ENCODE measurements at places on chromosomes 7 and 10.
A peak's percentile ranks its signal among the peaks of the same experiment; 100 is the strongest.

GRCh38 chr7:47796347-47796746 is 151.9 kb downstream of the PKD1L1 start:
- no peak for DNase-seq

DNA sequence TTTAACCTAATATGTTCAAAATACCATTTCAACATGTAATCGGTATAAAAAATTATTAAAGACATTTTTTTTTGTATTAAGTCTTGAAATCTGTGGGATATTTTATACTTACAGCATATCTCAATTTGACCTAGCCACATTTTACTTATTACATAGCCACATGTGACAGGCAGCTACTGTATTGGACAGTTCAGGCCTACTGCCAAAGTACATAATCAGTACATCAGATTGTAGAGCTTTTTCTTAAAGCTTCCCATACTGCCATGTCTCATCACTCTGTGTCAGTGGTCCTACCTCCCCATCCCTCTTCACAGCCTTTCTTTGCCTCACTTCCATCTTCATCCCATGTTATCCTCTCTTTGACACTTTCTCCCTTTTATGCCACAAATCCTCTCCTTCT is 43.0 kb downstream of the LOXL4 start:
- DNase-seq = no peak

- DNase-seq = no peak
These were observed 2.6 kb downstream of the ZNF777 start for GRCh38 chr7:149458235-149458634.

DNA sequence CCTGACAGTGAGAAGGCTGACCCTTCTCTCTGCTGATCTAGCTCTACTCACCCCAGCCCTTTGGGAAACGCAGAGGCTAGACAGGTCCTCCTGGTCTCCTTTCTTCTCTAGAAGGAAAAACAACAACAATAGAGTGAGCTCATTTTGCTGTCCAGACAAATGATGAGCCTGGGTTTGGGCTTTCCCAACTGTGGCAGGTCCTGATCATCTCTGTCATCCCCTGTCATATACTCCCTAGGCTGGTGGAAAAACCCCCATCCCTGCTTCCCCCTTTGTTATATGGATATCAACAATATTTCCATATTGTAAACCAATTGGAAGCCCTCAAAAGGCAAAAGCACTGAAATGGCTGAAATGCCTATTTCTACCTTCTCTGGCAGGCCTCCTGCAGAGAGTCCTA is 9.2 kb upstream of the DDIT4 start:
- no peak for DNase-seq

DNA sequence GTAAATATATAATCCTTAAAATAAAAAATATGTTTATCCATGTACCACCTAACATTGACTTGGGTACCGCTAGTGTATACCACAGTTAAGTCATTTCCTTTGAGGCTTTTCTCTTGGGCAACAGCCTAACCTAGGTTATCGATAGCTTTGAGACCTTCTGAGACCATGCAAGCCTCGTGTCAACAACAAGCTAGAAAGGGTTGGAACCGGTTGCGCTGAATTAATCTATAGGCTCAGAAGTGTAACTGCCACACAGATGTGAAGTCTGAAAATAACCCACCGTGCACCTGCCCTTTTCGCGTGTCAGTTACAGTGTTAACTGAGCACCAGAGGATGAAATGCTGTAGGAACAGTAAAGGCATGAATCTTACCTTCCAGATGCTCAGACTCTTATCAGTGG is 59.8 kb downstream of the ARID5B start:
- no peak for DNase-seq

DNA sequence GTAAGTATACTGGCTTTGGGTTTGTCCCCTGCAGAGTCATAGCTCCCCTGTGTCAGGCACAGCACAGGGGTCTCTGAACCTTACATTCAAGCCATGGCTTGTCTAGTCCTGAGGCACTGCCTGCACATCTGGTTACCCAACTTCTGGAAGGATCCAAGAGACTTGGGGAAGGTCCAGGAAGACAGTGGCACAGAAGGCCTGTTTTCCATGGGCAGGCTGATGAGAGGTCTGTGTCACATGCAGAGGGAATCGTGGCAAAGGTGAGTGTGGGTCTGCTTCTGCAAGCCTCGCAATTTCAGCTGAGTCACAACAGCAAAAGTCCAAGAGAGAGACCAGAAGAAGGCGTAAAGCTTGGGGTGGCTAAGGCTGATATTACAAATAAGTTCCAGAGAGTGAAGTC is 28.4 kb upstream of the BMPR1A start:
- no peak for DNase-seq

DNA sequence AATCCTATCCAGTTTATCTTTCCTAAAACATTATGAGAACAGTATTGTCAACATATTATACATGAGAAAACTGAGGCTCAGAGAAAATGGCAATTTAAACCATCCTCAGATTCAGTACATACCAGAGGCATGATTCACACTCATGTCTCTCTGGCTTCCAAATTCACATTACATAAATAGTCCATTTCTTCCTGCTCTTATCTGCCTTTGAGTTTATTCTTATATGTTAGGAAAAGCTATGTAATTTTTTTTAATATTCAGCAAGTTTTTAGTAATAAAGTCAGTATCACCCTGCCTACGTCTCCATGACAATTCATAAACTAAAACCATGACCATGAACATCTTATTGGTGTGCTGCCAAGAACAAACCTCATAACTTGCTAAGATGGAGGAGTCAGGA is 1260.2 kb upstream of the SORCS1 start:
- DNase-seq = peak; percentile 10

GRCh38 chr10:2980791-2981360 is 86.5 kb upstream of the PFKP start:
- DNase-seq = no peak

- DNase-seq = no peak
These were observed 459.2 kb upstream of the LRRTM3 start for GRCh38 chr10:66466622-66467021.

- no peak for DNase-seq
These were observed 44.4 kb downstream of the AOC1 start for GRCh38 chr7:150896562-150897209.

DNA sequence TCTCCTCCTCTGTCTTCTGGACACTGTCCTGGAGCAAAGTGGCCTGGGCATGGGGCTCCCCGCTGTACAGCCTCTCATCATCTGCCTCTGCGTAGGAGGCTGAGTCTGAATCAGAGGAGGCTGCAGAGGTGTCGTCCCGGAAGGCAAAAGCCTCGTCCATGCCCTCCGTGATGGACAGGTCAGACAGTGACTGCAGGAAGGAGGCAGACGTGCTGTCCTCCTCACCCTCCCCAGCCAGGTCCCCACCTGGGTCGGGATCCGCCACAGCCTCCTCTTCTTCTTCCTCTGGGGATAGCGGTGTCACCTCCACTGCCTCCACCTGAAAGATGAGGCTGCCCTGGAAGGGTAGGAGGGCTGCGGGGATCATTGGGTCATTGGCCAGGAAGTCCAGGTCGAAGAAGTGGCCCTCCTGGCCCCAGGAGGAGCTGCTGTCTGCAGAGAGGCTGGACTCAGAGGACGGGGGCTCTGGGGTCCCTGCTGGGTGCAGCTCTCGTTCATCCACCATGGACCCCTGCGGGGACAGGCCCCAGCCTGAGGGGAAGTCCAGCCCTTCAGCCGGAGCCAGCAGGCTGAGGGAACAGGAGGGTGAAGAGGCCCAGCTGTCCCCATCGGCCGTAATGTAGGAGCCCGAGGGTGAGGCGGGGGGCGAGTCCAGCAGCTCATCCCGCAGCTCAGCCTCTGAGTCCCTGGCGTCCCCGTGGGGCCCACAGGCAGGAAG is 3.7 kb downstream of the NACAD start:
- DNase-seq = no peak

- DNase-seq = no peak
These were observed 53.2 kb downstream of the PANK1 start for GRCh38 chr10:89591796-89592271.

- no peak for DNase-seq
These were observed 47.8 kb upstream of the PPP2R2D start for GRCh38 chr10:131852823-131853609.

GRCh38 chr7:1249731-1250130 is 17.1 kb downstream of the UNCX start:
- no peak for DNase-seq

- no peak for DNase-seq
These were observed 180.5 kb downstream of the MAGI2 start for GRCh38 chr7:79272938-79273337.

GRCh38 chr10:49746626-49747302 is 15.4 kb downstream of the OGDHL start:
- no peak for DNase-seq

GRCh38 chr10:10130686-10131085 is 887.0 kb upstream of the CELF2 start:
- no peak for DNase-seq

DNA sequence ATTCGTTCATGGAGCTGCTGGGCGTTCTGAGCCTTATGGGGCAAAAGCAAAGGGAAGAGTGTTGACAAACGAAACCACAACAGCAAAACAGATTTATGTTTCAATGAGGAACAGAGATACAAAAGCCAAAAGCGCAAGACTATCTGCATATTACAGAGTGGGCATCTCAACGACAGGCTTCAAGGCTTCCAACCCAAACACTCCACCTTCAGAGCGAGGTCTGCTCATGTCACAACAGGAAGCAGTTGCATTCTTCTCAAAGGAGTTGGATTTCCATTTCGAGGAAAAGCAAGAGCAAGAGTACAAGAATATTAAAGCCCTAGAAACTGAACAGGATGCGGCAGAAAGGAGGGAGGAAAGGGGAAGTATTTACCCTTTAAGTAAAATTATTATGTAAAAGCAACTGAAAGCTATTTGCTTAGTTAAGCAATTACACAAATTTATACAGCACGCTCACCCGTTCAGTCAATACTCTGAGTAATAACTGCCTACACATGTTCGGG is 189.3 kb downstream of the ELMO1 start:
- DNase-seq = no peak

GRCh38 chr7:21013765-21014539 is 227.3 kb upstream of the SP8 start:
- no peak for DNase-seq

GRCh38 chr10:110461530-110461929 is 36.2 kb upstream of the DUSP5 start:
- no peak for DNase-seq

DNA sequence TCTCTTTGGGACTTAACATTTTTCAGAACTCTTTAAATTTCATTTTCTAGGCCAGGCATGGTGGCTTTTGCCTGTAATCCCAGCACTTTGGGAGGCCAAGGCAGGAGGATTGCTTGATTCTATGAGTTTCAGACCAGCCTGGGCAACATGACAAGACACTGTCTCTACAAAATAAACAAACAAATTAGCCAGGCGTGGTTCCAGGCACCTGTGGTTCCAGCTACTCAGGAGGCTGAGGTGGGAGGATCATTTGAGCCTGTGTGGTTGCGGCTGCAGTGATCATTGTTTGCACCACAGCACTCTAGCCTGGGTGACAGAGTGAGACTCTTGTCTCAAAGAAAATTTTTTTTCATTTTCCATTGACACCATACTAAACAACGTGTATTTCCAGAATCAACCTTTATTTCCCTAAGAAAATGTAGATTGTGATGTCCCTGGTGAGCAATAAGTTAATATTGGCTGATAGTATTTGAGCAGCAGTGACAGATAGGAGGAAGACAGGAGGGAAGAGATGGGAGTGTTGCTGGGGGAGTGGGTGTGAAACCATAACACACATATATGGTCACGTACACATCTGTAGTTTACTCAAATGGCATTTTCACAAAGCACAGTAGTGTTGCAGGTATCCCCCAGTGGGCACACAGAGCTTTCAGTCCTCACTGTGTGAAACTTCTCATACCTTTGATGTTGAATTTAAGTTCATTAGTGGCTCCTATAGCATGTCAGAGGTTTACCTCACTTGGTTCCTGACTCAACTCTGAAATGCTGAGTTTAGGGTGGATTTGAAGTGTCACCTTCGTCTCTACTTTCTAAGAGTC is 205.6 kb downstream of the AUTS2 start:
- no peak for DNase-seq

DNA sequence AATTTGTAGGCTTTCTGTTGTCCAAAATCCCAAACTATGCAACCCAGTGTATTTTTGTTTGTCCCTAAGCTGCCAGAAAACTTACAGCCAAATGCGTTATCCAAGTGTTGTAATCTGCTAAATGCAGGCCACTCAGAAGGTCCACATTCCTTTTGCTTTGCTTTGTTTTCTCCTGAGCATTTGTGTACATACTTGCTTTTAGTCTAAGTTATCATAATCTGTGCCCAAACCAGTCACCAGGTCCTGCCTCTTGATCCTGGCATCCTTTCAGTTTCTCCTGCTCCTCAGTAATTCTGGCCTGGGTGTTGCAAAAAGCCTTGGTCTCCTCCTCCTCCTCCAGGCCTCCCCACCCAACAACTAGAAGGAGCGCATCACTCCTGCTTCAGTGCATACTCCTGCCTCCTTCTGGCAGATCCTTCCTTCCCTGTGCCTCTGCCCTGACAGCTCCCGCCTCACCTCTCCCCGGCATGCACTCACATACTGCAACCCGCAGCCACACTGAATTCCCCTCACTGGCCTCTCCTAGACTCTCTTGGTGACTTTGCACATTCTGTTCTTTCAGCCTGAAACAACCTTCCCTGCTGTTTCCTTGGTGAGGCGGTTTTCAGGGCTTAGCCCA is 2.3 kb downstream of the DENND2A start:
- no peak for DNase-seq

DNA sequence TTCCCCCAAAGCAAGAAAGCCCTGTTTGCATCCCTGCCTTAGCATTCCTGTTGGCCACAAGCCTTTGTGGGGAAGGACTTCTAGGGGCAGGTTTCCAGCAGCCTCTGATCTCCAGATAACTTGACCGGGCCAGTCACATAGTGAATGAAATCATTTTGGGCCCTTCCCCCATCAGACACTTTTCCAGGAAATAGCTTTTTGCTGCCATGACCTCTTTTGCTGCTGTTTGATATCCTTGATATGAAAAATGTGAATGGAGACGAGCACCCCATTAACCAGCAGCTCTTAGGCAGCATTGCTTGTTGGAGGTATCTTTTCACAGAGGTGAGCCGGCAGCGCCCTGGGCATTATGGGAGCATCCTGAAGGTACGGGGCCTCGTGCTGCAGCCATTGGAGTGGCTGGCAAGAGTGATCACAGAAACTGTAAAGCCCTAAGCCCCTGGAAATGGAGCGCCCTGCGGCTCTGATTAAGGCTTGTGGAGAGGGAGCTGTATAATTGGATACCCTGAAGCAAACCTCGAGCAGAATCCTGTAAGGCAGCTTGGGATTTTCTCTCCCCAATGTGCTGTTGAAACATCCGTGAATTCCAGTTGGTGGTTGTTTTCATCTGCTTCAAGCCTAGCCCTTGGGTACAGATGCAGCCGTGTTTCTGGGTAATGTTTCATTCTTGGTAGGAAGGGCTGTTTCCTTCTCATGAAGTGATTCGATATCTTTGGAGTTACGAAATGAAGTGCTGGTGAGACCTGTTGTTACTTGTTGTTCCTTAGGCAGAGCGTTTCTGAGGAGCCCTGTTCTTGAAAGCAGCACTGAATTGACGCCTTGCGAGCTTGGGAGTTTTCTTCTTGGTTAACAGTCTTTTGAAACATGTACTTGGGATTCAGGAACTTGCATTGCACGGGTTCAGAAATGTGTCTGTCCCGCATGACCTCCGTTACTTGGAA is 179.0 kb downstream of the PTEN start:
- peak; percentile 62 for DNase-seq

- peak; percentile 49 for DNase-seq
These were observed 37.3 kb upstream of the TPST1 start for GRCh38 chr7:66167773-66168387.

Data from AG09309 (cell line).